ENCODE measurements at places on chromosomes 16 and 17.

DNA sequence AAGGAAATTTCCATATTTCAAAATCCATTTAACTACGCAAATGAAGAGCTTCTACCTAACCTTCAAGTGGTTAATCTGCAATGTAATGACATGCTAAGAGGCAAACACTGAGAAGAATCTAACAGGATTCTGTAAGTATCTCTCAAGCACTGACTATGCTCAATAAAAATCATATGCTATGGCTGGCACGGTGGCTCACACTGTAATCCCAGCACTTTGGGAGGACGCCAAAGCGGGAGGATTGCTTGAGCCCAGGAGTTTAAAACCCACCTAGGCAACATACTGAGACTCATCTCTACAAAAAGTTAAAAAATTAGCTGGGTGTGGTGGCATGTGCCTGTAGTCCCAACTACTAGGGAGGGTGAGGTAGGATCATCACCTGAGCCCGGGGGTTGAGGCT is 32.7 kb downstream of the GNA13 start:
- no peak for DNase-seq

DNA sequence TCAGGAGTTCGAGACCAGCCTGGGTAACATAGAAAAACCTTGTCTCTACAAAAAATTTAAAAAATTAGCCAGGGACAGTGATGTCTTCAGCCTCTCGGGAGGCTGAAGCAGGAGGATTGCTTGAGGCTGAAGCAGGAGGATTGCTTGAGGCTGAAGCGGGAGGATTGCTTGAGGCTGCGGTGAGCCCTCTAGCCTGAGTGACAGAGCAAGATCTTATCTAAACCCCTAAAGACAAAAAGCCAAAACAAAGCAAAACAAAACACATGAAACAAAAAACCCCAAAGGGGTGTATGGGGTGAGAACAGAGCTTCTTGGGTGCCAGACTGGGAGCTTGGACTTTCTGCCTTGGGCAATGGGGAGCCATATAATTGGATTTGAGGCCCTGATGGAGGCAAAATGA is 2.6 kb downstream of the SPNS3 start:
- no peak for DNase-seq

GRCh38 chr17:77677211-77677610 is 281.3 kb upstream of the TNRC6C start:
- DNase-seq: no peak

DNA sequence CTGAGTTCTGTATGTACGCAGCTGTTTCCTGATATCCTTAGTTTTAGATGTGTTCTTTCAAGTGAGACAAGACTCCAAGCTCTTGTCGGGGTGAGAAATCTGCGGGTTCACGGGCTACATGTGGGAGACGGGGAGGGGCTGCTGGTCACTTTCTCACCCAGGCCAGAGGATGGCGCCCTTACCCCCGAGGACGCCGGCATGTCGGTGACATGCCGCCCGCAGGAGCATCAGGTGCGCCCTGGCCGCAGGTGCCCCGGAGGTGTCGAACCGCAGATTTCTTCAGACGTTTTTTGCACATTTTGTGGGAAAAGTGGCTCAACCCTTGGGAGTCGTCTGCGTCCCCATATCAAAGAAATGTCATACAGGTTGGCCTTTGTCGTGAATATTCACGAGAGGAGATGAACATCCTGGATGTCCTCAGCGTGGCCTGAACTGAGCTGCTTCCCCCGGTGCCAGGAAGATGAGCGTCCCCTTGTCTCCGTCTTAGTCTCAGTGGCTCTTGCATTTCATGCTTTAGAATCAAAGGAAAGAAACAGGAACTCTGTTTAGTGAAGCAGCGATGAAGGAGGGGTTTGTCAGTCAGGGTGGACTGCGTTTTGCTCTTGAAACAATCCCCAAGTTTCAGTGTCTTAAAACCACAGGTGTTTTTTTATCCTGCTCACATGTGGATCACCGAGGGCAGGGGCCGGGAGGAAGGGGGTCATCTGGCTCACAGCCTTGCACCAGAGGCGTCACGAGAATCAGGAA is 75.4 kb upstream of the ZNF750 start:
- DNase-seq: no peak

DNA sequence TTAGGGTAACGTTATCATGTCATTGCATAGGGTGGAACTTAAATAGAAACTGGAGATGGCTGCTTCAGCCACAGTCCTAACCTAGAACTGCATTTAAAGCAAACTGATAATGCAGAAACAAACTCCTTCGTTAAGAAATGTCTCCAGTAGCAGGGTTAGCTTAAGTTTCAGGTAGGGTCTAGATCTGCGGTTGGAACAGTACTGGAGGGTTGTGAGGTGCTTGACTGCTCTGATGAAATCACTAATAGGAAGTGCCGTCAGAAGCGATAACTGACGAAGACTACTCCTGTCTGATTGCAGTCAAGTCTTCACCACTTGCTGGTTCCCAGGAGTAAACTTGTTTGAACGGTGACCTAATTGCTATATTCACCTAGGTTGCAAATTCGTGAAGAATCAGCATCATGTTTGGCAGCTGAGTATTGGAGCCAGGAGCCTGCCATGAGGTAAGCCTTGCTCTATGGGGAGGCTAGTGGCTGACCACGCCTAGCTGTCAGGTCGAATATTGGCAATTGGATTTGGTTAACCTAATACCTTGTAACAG is 24.5 kb downstream of the TRPV2 start:
- no peak for DNase-seq

DNA sequence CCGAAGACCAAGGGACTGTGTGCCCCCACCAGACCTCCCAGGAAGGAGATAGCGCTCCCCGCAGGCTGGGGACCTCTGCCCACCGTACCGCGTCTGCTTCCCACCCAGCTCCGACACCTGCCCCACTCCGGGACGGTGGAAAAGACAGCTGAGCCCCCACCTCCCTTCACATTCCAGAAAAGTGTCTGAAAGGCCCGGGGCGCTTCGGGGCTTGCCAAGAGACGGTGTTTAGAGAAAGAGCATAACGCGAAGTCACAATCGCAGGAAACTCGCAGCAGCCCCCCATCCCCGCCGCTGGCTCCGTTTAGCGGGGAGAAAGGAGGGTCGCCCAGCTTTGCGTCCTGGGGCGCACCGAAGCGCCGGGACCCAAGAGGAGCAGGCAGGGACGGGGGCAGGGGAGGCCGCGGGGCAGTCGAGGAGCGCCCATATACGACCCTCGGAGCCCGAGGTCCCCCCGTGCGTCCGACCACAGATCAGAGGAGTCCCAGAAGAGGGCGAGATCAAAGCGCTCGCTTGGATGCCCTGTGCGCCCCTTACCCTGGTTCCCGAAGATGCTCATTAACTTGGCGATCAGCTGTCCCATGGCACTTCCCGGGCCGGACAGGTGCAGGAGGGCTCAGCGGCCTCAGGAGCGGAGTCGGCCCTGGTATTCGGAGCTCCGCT is 652 bp downstream of the ARL5C start:
- DNase-seq: no peak

DNA sequence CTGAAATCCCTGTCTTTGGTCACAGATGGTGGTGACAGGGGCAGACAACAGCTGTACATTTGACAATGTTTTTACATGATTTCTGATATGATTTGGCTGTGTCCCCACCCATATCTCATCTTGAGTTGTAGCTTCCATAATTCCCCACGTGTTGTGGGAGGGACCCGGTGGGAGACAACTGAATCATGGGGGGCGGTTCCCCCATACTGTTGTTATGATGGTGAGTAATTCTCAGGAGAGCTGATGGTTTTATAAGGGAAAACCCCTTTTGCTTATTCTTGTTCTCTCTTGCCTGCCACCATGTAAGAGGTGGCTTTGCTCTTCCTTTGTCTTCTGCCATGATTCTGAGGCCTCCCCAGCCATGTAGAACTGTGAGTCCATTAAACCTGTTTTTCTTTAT is 353.9 kb downstream of the CPPED1 start:
- DNase-seq: no peak

DNA sequence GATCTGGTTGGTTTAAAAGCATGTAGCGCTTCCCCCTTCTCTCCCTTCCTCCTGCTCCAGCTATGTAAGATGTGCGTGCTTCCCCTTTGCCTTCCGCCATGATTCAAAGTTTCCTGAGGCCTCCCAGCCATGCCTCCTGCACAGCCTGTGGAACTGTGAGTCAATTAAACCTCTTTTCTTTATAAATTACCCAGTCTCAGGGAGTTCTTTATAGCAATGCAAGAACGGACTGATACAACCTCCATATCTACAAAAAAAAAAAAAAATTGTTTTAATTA is 16.6 kb upstream of the PDXDC1 start:
- no peak for DNase-seq

DNA sequence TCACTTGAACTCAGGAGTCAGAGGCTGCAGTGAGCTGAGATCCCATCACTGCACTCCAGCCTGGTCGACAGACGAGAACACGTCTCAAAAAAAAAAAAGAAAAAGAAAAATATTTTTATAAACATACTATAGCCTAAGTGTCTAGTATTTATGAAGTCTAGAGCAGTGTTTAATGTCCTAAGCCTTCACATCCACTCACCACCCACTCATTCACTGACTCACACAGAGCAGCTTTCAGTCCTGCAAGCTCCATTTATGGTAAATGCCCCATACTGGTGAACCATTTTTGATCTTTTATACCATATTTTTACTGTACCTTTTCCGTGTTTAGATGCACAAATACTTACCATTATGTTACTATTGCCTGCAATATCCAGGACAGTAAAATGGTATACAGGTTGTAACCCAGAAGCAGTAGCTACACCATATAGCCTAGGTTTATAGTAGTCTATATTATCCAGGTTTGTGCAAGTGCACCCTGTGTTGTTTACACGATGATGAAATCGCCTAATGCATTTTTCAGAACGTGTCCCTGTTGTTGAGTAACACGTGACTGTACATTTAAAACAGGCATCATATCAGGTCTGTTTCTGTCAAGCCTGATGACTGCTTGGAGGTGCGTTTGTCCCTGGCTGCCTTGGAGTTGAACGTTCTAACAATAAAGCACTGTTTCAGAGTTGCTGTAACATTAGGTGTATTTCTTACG is 10.1 kb downstream of the NUDT7 start:
- DNase-seq: no peak

DNA sequence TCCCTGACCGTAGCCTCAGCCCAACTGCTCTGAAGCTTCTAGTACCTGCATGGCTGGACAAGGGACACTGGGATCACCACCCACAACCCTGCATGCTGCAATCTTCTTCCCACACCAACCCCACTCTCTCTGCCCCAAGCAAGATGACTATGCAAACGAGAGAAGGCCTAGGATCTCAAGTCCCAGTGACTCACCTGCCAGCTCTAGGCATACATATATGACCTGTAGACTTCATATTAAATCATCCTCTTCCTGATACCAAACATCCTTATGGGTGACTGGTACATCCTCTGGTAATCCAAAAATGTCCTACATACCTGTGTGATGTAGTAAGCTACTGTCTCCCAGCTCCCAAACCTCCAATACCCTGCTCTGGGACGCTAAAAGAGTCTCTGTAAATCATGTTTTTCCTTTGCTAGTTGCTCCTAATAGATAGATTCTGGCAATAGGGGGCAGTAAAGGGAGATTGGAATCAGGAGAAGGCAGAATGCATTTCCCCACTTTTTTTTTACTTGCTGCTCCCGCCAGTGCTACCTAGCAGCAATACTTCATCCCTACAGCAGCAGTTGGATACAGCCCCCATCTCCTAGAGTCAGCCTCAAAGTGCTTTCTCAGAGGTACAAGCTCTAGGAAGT is 43.4 kb upstream of the SOX9 start:
- DNase-seq: no peak

- DNase-seq: no peak
Measured at GRCh38 chr17:17837380-17837821, 615 bp upstream of the SREBF1 start.

DNA sequence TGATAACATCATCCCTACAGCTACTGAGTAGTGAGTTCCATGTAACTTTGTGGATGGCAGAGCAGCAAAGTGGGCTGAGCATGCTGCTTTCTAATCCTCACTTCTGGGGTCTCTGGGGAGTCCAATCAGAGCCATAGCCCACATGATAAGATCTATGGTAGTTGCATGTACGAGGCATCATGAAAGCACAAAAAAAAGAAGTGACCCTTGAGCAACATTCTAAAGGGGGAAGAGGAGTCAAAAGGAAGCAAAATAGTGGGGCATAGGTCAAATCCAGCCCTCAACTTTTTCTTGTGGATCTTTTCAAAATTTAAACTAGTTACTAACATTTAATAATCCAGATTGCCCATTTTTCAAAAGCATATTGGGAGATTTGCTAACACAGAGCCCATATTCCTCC is 208.5 kb upstream of the TOX3 start:
- no peak for DNase-seq

DNA sequence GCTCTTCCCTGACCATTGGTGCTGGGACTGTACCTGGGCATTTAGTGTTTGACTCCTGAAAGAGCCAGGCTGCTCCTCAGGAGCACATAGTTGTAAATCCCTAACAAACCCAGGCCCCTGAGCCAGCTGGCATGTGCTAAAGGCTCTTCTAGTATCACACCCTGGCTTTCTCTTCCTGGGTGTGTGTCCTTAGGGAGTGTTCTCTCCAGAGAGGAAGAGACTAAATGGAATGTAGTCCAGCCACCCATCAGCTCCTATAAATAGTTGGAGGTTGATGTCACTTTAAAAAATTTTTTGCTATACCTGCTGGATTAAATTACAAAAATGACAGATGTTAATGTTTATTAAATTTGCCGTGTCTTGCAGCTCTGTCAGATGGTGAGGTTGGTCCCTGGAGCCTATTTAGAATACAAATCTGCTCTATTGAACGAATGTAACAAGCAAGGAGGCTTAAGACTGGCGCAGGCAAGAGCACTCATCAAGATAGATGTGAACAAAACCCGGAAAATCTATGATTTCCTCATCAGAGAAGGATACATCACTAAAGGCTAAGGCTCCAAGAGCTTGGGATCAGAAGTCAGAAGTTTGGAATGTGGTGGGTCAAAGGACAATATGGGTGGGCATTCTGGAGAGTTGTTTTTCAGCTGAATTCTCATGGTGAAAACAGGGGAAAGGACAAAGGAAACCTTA is 13.1 kb upstream of the DUSP14 start:
- no peak for DNase-seq

DNA sequence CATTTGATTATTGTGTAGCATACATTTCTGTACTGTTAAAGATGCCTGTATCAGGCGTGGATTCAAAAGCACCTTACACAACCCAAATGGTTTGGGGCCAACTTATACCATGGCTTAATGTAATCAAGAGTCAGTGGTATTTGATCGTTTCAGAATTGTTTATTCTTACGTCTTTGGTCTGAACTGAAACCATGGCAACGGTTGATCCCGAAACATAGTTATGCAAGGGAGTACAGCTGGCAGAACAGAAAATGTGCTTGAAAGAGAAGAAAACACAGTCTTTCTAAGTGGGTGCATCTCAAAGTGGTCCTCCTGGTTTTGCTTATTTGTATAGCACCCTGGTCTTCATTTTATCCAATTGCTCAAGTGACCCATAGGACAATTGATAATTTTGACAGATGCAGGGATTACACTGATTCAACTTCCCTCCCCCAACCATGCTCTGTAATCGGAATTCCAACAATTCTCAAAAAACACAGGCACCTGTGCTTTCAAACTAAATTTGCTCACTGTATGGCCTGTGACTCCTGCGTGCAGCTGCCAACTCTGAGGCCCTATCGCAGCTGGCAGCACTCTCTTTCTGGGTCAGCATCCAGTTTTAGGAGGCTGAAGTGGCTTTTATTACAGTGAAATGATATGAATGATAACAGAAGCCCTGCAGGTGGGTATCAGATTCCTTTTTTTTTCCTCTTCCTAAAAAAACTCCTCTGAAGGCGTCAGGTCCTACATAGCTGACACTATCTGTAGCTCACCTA is 77.0 kb upstream of the AXIN2 start:
- DNase-seq: no peak

GRCh38 chr17:9090641-9091096 is 69.4 kb downstream of the NTN1 start:
- no peak for DNase-seq
